ENCODE measurements at places on chromosomes 11 and 22.
A peak's percentile ranks its signal among the peaks of the same experiment; 100 is the strongest.

DNA sequence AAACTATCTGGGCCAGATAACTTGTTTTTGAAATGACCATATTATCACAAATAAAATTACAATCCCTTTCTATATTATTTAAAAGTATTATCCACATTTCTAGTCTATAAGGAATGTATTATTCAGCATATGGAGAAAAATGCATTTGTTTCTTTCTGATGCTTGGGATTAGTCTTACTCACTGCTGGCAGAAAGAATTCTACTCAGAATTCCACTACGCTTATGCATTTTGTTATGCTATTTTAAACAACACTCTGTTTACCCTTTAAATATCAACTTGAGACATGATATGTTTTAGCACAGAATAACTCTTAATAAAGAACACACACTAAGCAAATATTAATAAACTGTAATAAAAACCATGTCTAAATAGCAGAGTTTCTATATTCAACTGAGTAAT lies 77.6 kb upstream of the ANO3 start:
- DNase-seq, result no peak

DNA sequence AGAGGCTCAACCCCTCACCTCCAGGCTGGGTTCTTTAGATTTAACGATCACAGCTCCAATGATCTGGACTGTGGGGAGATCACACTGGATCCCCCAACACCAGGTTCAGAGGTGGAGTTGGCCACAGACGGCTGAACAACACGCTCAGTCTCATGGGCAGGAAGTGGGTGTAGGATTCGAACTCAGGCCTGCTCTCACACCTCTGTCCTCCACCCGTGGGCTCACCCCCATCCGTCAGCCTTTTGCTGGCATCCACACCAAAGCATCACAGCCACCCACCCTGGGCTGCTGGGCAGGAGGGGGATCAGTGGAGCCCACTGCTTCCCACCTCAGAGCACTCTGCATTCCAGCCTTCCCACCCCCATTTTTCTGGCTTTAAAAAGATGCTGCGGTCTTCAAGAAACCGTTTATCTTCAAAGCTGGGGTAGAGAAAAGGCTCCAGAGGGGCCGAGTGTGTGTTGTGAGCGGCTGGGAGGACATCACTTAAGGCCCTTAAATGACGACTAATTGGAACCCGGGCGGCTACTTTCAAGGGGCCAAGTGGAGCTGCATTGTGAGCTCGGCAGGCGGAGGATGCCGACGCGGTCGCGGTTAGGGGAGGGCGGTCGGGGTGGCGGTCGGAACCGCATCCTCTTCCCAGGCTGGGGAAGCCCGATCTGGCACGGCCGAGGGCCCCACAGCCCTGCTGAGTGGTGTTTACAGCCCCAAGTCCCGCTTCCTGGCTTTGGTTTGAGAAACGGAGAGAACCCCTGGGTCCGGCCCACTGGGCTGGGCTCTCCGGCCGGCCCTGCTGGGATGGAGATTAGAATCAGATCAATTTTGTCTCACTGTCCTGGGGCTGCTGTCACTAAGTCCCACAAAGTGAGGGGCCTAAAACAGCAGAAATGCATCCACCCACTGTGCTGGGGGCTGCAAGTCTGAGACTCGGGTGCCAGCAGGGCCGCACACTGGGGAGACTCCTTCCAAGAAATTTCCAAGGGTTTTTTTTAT lies 15.9 kb upstream of the FGF3 start:
- DNase-seq, result no peak

DNA sequence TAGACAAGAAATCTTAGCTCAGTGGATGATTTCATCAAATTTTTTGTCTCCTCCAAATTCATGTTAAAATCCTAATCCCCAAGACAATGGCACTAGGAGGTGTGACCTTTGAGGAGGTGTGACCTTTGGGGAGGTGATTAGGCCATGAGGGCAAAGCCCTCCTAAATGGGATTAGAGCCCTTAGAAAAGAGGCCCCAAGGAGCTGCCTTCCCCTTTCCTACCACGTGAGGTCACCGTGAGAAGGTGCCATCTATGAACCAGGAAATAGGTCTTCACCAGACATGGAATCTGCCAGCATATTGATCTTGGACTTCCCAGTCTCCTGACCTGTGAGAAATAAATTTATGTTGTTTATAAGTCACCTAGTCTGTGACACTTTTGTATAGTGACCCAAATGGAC lies 138.7 kb downstream of the TRIM29 start:
- no peak for DNase-seq

GRCh38 chr11:120712881-120713280 lies 201.3 kb downstream of the GRIK4 start:
- DNase-seq, result no peak

DNA sequence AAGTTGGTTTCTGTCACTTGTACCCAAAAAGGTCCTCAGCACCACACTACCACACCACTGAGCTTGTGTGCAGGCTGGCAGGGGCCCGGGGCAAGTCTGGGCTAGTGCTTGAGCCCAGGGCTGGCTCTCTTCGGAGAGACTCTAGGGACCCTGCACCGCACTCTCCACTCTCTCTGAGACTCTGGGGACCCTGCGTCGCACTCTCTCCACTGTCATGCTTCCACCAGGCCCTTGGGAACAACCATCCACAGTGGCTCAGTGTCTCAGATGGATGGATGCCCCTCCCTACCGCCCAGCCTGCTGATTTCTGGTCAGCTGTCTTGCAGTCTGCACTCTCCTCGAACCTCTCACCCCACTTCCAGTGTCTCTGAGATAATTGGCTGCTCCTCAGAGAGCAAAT lies 2.0 kb upstream of the SBF1 start:
- DNase-seq, result no peak

DNA sequence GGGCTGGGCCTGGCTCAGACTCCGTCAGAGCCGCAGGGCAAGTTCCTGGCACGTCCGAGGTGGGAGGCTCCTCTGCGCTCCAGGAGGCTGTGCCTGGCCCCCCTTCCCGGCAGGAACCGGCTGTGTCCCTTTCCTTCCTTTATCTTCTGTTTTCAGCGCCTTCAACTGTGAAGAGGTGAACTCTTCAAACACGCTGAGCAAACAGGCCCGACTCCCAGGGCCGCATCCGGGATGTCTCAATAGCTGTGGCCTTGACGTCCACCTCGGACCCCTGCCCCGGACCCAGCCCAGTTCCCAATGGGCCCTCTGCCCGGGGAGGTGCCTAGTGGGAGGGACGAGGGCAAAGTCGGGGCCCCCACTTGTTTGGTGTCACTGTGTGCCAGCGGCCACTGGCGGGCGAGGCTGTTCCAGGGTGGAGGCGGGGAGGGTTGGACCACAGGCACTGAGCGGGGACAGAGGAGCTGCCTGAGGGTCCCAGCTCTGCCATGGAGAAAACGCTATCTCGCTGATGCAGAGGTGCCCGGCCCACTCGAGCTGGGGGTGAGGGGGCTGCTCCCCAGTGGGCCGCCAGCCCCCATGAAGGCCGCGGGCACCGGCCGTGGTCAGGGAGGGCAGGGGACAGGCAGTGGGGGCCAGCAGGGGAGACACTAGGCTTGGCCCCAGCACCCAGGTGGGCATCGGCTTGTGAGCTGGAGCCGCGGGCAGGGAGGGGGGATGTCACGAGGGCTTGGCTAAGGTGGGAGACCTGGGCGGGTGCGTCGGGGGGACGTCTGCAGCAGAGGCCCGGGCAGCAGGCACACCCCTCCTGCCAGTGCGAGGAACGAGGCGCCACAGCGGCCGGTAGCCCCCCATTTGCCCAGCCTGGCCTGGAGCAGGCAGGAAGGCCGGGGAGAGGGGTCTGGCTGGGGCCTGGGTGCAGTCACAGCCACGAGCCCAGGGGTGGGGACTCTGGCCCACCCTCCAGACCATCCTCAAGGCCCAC lies 2.7 kb upstream of the MUC5B start:
- DNase-seq, result no peak

- DNase-seq, result no peak
Observed at GRCh38 chr11:3077846-3078440, 20.7 kb upstream of the CARS1 start.

DNA sequence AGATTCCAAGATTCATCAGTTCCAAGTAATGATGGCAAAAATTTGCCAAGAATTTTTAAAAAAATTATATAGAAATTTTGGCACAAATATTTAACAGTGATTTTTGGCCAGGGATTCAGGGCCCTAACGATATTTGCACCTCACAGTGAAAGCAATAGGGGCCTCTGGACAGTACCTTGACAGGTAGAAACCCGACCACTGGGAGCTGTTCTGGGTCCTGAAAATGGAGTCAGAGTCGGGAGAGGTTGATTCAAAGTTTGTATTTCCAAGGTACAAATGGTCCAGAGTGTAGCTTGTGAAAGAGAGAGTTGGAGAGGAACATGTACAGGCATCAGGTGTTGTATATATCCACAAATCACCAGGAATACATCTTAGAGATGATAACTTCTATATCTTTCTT lies 41.6 kb downstream of the MRGPRX2 start:
- no peak for DNase-seq

GRCh38 chr11:124197999-124198398 lies 14.9 kb downstream of the OR10D3 start:
- no peak for DNase-seq

GRCh38 chr11:40987776-40988435 lies 471.5 kb downstream of the LRRC4C start:
- no peak for DNase-seq

DNA sequence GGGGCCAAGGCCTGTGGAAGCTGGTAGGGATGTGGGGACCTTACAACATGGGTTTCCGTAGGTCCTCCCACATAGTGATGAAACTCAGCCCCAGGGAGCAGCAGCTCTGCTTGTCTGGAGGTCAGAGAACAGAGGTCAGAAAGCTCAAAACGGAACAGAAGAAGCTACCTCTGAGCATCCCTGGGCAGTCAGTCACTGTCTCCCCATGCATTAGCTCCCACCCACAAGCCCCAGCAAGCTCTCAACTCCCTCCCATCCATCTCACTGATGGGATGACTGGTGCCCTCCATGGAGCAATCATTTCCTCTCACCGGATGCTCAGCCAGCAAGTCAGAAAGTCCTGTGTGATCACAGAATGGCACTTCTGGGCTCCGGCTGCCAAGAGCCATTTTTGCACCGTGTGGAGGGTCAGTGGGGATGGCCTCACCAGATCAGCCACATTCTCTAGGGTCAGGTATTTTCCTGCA lies 1.9 kb downstream of the TPP1 start:
- DNase-seq, result no peak

DNA sequence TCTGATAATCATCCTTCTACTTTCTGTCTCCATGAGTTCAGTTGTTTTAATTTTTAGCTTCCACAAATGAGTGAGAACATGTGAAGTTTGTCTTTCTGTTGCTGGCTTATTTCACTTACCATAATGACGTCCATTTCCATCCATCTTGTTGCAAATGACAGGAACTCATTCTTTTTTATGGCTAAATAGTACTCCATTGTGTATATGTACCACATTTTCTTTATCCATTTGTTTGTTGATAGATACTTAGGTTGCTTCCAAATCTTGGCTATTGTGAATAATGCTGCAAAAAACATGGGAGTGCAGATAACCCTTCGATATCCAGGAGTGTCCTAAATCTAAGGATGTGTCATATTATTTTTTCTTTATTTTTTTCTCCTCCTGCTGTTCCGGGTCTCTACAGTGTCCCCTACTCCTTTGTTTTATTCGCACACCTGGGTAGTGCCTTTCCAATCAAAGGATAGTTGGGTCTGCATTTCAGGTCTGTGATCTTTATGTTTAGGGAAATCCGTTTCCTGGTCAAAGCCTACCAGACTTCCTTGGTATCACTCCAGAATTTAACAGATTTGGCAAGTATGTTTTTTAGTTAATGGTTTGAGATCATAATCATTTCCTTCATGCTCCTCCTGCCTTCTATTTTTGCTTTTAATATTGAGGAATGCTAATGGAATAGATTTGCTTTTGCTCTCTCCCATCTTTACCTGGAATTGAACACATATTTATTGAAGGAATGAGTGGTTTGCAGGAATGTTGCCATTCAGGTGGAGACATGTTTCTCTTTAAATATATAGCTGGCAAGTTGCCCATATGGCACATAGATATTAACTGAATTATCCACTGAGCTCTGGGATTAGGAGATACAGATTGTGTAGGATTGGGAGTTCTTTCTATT lies 53.7 kb downstream of the ARHGEF12 start:
- DNase-seq, result no peak

- DNase-seq, result no peak
Observed at GRCh38 chr11:19775622-19776021, 63.0 kb downstream of the NAV2 start.

- DNase-seq, result no peak
Observed at GRCh38 chr11:130644187-130644586, 195.7 kb downstream of the ADAMTS15 start.

- DNase-seq, result no peak
Observed at GRCh38 chr22:23926561-23926960, 32.4 kb downstream of the MIF start.

DNA sequence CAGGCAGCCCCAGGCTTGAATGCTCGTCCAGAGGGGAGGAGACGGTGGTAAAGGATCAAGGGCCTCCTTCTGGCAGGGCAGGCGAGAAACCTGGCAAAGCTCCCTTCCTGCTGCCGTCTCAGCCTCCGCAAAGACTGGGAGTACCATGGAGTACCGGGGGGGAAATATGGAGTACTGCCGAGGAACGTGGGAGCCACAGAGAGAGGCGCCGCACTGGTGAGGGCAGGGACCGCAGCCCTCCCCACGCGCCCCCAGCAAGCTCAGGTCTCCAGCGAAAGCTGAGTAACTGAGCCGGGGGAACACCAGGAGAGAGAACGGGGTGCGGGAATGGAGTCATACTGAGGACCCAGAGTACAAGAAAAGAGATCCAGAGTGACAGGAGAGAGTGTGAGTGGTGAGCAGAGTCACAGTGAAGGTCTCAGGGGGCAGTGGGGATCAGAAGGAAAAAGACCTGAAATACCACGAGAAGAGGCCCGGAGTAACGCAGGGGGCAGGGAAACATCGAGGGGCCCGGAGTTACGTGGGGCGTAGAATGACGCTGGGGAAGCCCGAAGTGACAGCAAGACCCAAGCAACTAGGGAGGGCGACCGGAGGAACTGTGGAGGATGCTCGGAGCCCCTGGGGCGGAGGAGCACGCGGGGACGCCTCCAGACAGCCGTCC lies 740 bp downstream of the EML3 start:
- peak; percentile 51 for DNase-seq

DNA sequence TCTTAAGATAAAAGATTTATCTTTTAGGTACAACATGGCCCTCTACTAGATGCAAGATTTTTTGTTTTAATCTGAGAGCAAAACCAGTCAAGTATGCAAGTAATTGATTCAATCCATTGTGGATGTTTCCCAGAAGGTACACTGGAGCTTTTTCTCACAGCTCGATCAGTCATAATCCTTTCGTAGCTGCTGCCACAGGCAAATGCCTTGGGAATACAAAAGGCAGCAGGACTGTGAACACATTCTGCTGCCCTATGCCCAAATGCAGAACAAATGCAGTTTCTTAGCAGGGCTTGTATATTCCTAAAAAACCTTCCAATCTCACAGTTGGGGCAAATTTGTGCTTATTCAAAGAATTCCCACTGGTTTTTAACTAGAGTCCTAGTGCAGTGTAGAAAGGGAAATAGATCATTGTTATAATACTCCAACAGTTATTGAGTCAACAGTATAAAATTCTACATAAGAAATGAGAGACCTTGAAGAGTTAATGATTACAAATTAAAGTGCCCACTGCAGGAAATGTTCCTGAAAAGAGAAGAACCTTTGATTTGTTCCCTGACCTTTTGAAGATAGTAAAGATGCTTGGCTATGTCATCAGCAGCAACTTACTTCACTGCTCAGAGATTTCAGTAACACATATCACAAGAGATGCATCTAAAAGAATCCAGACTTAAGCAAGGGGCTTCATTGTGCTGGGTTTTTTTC lies 14.1 kb downstream of the LPXN start:
- DNase-seq, result no peak

GRCh38 chr11:102879801-102880200 lies 5.0 kb upstream of the MMP12 start:
- no peak for DNase-seq

- no peak for DNase-seq
Observed at GRCh38 chr11:11584530-11584810, 37.3 kb downstream of the GALNT18 start.

All from GDM1 (cell line).